Activated CD4-positive, alpha-beta T cell treated with anti-CD3 and anti-CD28 coated beads for 36 hours (primary cell): ENCODE measurements at places on chromosomes 16 and 17.

- DNase-seq, result no peak
Observed at GRCh38 chr17:4440690-4441686, 7.2 kb downstream of the SPNS3 start.

GRCh38 chr17:49901460-49902331 lies 53.8 kb upstream of the TAC4 start:
- no peak for DNase-seq

DNA sequence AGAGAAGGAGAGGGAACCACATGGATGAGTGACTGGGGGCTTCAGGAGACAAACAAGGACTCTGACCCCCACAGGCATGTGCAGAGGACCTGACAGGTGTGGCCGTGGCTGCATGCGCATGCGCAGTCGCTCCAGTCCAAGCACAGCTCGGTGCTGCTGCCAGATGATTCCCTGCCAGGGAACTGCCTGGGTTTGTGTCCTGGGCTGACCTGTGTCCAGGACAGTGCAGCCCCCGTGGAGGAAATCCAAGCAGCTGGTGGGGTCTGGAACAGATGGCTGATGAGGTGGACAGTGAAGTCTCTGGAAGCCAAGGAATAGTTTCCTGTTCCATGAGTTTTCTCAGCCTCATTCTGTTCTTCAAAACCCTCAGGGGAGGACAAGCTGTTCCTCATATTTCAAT lies 27.3 kb downstream of the LASP1 start:
- no peak for DNase-seq

- DNase-seq, result peak; percentile 87
Observed at GRCh38 chr17:39667945-39668924, at the start of gene PNMT. TSS of gene PNMT (plus strand) at chr17:39668453. CDS start at chr17:39668476, 23 bp downstream.

GRCh38 chr17:31877911-31878702 lies 19.1 kb upstream of the COPRS start:
- DNase-seq, result peak; percentile 63
